NCI-H1092 (cell line): ENCODE measurements at places on chromosomes 6 and 20.

GRCh38 chr6:117298941-117299340, 33.6 kb downstream of the VGLL2 start:
- no peak for DNase-seq

- no peak for DNase-seq
These were observed 10.2 kb downstream of the SYNDIG1 start for GRCh38 chr20:24479595-24479994.

DNA sequence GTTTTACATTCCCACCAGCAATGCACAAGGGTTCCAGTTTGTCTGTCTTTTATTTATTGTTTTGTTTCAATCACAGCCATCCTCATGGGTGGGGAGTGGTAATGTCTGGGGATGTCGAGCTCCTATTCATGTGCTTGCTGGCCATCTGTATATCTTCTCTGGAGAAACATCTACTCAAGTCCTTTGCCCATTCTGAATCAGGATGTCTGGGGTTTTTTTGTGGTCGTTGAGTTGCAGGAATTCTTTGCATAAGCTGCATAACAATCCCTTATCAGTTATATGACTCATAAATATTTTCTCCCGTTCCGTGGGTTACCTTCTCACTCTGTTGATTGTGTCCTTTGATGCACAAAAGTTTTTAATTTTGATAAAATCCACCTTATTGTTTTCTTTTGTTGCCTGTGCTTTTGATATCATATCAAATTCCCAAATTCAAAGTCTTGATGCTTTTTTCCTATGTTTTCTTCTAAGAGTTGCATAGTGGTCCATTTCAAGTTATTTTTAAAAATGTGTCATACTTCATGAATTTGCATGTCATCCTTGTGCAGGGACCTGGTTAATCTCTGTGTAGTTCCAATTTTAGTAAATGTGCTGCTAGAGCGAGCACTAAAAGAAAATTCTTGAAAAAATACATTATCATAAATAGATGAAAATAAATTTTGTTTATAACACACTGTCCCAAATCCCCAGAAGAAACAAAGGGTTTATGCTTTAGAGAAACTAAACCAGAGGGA, 54.9 kb upstream of the PDE10A start:
- no peak for DNase-seq

DNA sequence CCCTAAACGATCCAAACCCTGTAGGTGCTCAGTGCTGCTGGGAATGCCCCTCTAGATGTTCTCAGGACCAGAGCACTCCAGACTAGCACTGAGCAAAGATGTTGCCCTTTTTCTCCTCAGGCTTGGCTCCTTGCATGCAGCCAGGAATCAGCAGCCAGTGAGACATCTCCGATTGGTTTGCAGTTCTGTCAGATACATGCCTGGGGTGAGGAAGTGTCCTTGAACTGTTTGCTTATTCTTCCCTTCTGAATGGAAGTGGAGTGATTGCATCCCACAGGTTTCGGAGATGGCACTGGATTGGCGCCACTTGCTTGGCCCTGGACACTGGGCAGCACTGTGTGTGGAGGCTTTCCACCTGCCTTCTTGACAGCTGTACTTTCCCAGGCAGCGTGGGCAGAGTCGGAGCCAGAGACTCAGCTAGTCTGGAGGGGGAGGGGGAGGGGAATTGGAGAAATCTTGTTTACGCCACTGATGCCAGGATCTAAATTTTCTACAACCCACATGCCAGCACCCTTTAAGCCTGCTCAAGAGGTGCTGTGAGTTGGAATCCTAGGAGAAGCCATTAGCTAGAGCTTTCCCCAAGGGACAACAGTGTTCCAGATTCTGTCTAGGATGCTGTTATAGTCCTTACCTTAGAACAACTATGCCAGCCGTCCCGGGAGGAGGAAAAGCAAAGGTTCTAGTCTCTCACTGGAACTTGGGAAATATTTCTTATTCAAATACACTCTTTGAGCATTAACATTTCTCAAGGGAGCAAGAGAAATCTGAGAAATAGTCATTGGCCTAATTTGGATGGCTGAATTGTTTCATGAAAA, 49.2 kb upstream of the SASH1 start:
- DNase-seq = no peak

DNA sequence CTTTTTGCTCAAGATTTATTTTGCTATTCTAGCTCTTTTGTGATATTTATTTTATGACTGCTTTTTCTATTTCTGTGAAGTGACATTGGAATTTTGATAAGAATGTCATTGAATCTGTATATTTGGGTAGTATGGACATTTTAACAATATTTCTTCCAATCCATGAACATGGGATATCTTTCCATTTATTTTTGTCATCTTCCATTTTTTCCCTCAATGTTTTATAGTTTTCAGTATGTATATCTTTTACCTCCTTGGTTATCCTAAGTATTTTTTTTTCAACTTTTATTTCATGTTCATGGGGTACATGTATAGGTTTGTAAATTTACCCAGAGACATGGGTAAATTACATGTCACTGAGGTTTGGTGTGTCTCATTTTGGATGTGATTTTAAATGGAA, 74.1 kb upstream of the PREP start:
- no peak for DNase-seq

- DNase-seq = no peak
These were observed 9.2 kb downstream of the PACRG start for GRCh38 chr6:162736961-162737360.

DNA sequence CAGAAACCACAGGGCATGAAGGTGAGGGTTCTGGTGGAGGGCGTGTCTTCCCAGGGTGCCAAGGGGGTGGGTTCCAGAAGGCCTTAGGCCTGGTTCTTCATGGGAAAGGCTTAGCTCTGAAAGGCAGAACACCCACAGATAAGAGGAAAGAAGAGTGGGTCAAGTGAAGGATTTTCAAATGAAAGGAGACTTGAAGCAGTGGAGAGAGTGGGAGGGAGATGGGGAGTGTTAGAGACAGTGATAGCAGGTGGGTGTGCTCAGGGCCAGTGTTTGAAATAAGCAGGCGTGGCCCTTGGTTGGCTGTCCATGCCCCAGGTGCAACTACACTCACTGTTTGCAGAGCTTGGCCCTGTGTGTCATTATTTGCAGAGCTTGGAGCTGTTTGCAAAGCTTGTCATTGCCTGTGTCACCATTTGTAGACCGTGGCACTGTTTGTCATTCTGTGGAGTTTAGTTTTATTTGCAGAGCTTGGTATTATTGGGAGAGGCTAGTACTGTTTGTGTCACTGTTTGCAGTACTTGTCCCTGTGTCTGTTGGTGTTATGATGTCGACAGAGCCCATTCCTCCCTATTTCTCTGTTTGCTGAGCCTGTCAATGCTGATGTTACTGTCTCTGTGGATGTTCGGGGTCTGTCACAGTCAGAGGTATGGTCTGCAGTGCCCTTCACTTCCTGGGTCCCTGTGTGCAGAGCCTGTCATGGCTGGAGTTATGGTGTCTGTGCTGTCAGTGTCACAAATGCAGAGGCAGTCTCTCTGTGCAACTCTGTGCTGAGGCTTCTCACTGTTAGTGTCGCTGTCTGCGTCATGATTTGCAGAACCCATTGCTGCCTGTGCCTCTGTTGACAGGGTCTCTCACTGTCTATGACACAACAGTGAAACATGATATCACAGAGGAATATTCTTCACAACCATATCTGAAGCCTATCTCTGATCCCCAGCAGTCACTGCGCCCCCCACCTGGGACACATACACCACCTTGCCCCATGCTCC, 127.7 kb upstream of the LRFN2 start:
- DNase-seq = peak; percentile 41

DNA sequence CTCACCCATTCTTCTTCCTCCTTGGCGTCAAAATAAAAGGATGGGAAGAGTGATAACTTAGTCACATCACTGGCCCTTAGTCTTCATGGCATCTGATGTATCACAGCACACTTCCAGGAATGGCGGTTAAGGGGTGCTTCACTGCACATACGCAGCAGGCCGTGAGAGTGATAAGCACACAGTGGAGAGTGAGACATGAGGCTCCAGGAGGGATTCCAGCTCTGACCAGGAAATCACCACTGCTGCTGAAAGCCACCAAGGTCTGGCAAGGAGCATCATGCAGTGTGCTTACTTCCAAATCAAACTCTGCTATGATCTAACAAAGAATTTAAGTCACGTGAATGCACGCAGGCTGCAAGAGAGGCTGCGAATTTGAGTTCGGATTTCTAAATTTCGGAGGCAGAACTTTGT, 62.4 kb downstream of the ARID1B start:
- no peak for DNase-seq

DNA sequence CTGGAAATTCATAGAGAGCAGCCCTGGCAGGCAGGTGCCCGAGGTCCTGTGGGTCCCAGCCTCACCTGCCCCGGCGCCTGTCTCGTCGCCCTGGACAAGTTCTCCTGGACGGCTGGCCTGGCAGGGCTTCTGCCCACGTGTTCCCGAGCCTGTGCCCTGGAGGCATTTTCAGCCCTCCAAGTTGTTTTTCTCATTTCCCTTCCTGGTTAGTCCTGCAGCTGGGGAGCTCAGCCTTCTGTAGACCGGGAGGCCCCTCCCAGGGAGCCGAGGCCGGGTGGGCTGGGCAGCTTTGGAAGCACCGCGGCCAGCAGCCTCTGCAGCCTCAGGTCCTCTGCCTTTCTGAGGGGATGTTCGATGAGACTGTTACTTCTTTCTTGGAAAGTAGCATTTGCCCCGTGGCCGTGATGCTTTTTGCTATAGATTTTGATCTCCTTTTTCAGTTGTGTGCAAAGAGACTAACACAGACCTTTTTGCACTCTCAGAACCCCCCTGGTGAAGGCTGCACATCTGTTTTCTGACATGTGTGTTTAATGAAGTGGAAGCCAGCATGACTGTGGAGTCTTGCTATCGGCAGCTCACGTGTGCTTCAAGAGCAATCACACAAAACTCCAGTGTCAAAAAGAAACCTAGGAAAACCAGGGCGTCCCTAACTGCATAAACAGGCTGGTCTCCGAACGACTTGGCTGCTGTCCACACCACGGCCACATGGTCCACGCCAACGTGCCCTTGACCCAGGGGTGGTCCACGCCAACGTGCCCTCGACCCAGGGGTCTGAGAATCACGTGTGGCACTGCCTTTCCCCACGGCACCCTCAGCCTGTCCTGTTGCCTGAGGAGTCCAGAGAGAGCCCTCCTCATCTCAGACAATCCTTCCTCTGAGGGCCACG, 207.5 kb downstream of the SMOC2 start:
- DNase-seq = peak; percentile 16

GRCh38 chr20:41057999-41058673, 29.5 kb downstream of the TOP1 start:
- DNase-seq = no peak

DNA sequence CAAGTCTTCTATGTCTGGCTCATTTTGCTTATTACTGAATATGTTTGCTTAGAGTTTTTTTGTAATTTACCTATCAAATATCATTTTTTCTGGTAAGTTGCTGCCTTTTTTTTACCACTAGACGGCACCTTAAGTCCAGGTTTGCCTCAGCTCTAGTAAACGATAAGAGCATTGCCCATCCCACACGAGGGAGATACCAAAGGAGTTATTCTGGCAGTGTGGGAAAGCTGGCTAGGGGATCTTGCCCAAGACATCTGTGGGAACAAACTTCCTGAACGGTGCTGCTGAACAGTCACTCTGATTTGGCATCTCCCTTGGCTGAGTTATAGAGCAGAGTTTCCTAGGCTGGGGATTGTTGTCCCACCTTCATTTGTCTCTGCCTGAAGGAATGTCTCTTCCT, 306.4 kb downstream of the COL12A1 start:
- DNase-seq = no peak

GRCh38 chr6:23690453-23691049, 435.5 kb upstream of the NRSN1 start:
- peak; percentile 6 for DNase-seq

- DNase-seq = no peak
These were observed 462.3 kb downstream of the CDC5L start for GRCh38 chr6:44849806-44850205.

GRCh38 chr6:82251942-82252341, 4.4 kb upstream of the IBTK start:
- no peak for DNase-seq

GRCh38 chr6:46103441-46104115, 26.2 kb upstream of the ENPP4 start:
- DNase-seq = no peak

GRCh38 chr20:45629496-45630100, at the start of gene WFDC10A:
Gene WFDC10A, plus strand, starts transcription at chr20:45629739. Its CDS starts 75 bp downstream, at chr20:45629814.
- no peak for DNase-seq

- no peak for DNase-seq
These were observed 188.3 kb upstream of the ZFP64 start for GRCh38 chr20:52379723-52380336.

DNA sequence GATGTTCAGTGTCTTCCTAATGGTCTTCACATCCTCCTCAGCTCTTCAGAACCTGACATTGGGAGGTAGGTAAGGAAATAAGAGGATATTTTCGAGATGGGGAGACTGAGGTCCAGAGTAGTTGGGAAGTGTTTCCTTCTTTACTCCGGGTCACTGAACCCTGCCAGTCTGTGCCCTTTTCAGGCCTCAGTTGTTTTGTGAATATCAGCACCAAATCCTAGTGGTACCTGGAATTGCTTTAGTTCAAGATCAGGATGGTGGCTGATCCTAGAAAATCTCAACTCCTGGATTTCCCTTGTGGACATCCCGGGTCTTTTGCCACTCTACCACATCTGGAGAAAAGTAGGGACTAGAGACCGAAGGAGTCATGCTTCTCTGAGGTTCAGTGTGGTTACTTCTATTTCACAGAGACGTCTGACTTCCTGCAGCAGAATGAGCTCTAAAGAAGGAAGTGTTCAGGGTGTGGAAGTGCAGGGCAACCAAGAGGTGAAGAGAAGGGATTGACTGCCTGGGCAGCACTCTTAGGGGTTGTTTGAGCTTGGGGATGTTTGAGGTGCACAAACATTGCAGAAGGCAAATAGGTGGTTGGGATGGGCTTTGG, 995 bp downstream of the STK4 start:
- DNase-seq = no peak

DNA sequence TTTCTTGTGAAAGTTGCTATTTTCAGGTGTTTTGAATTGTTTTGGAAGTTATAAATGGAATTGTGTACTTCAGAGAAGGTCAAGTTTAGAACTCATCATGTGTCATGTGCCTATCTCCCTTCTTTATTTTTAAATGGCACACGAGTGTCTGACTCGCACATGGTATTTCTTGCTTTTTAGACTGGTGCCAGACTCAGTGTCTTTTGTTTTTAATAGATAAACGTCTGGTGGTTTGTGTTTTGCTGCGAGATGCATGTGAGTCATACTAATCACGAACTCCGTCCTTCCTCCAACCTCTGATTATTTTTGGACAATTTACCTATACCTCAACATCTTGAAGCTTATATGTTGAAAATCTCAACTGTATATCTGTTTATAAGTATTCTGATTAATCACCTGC, 292.1 kb downstream of the CDKAL1 start:
- no peak for DNase-seq

- DNase-seq = no peak
These were observed 174.4 kb upstream of the FOXA2 start for GRCh38 chr20:22758815-22759214.

DNA sequence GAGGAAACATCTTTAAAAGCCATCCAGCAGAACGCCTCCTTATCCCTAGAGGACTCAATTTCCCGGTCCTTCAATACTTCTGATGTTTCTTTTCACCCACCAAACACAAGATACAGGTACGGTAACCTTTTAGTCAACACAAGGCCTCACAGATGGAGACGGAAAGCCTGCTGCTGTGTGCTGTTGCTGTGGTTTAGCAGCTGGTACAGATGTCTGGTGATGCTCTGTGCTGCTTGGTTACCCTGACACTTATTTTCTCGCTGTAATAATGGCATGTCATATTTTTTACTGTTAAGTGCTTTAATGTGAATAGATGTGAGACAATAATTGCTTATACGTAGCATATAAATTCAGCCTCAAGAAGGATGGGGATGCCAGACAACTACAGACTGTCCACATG, 25.3 kb downstream of the GMDS start:
- no peak for DNase-seq

- no peak for DNase-seq
These were observed 632 bp downstream of the LIN28B start for GRCh38 chr6:104957301-104958177.

GRCh38 chr6:81969814-81970213, 217.3 kb upstream of the TENT5A start:
- no peak for DNase-seq
